Stimulated activated naive CD4-positive, alpha-beta T cell treated with Interleukin-2 at 50 U/mL for 16 hours (primary cell): ENCODE measurements at places on chromosomes 12 and 14.

DNA sequence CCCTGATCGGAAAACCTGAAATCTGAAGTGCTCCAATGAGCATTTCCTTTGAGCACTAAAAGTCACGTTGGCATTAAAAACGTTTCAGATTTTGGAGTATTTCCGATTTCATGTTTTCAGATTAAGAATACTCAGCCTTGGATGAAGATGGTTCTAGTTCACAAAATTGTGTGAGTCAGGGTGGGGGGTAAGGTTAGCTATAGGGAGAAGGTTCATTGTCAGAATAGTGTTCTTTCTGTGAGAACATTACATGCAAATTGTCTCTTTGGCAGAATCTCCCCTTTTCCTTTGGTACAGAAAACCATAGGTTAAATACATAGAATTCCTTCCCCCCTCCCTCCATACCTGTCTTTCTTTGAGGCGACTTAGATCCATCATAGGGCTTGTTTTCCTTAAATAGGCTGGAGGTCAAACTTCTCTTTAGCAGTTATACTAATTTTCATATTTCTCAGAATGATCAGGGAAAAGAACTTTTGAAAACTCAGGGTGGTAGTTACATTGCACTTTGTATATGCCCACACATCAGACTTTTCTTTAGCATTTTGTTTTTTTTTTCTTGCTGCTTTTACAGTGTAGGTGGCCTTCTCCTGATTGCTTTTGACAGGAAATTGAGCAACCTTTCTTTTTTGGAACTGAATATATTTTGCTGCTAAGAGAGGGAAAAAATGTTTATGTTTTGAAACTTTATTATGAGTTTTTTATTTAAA lies 503.5 kb downstream of the PCNX1 start:
- no peak for DNase-seq

DNA sequence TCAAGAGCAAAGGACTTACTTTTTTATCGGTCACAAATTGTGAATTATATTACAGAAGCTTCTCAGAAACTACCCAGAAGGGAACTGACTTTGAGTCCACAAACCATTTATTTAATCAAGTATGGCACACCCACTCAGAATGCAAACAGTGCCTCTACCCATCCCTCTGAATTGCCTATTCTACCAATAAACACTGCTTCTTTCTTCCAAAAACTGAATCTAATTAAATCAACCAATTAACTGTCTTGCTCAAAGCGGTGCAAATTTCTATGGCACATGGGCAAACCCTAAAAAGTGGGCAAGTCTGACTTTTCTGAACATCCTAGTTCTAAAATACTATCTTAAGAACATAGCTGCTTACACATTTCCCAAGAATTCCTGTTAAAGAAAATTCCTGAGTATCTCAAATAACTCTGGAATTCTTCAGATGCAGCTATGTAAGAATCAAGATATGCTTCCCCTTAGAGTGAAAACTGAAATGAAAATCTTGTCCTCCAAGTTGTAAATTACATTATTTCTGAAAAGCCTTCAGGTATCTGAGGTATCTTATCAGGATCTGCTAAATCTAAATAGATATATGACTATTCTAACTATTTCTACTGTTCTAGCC lies 4.3 kb downstream of the SPTLC2 start:
- no peak for DNase-seq

DNA sequence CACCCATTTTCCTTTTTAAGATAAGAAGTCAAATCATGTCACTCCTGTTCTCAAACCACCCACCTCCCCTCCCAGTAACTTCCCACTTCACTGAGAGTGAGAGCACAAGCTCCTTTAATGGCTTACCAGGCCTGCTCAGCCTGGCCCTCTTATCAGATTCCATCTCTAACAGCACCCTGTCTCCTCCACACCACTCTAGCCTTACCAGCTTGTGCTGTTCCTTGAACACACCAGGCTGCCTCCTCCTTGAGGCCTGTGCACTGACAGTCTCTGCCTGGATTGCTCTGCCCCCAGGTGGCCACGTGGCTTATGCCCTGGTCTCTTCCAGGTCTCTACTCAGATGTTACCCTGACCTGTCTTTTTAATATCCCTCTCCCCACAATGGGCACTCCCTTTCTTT lies 40.1 kb upstream of the EVL start:
- DNase-seq, result no peak

GRCh38 chr12:93347054-93347785 lies 30.5 kb upstream of the NUDT4 start:
- no peak for DNase-seq

DNA sequence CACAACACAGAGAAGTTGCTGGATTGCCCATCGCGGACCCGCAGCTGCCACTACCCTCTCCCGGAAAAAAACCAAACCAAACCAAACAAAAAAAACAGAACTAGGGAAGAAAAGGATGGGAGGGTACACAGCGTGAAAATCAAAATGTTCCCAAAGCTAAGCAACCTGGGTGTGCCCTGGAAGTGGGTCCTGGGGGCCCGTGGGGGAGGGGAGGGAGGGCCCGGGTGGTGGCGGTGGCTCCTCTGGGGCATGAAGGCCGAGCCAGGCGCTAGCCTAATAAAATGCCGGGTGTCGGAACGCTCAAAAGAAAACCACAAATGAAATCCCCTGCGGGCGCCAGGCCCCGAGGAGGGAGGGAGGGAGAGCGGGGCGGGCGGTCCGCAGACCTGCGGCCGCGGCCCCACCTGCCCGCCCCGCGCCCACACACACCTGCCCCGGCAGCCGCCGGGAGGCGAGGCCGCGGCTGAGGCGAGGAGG lies 787 bp downstream of the HECTD4 start:
- DNase-seq, result peak; percentile 23

DNA sequence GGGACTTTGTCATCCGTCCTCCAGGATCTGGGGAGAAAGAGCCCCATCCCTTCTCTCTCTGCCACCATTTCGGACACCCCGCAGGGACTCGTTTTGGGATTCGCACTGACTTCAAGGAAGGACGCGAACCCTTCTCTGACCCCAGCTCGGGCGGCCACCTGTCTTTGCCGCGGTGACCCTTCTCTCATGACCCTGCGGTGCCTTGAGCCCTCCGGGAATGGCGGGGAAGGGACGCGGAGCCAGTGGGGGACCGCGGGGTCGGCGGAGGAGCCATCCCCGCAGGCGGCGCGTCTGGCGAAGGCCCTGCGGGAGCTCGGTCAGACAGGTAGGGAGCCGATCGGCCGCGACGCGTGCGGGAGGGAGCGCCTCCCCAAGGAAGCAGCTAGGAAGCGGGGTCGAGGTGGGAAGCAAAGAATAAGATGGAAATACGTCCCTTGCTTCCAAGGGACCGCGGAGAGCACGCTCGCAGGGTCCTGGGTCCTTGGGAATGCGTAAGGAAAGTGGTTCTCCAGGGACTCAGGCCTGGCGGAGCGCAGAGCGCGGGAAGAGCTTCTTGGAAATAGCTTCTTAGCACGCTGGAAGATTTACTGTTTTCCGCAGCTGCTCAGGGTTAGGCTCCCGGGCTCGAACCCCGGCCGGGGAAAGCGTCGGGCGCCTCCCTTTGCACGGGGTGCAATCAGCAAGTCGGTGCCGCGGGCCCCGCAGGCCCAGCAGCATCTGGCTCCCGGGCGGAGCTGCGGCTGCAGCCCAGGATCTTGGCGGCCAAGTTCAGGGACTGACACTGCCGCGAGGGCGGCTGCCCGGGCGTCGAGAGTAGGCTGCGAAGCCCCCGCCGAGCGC lies 457 bp downstream of the SOCS2 start:
- no peak for DNase-seq

- DNase-seq, result no peak
Observed at GRCh38 chr12:11238275-11238674, 31.2 kb downstream of the PRB3 start.

DNA sequence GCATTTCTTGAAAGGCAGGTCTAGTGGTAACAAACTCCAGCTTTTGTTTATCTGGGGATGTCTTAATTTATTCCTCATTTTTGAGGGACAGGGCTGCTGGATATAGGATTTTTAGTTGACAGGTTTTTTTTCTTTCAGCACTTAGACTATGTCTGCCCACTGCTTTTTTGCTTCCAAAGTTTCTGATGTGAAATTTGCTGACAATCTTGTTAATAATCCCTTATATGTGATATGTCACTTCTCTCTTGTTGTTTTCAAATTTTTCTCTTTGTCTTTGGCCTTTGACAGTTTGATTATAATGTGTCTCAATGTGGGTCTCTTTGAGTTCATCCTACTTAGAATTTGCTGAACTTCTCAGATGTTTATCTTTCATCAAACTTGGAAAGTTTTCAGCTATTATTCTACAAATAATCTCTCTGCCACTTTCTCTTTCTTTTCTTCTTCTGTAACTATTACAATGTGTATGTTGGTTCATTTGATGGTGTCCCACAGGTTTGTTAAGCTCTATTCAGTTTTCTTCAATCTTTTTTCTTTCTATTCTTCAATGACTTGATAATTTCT lies 9.8 kb downstream of the ATL1 start:
- DNase-seq, result no peak

DNA sequence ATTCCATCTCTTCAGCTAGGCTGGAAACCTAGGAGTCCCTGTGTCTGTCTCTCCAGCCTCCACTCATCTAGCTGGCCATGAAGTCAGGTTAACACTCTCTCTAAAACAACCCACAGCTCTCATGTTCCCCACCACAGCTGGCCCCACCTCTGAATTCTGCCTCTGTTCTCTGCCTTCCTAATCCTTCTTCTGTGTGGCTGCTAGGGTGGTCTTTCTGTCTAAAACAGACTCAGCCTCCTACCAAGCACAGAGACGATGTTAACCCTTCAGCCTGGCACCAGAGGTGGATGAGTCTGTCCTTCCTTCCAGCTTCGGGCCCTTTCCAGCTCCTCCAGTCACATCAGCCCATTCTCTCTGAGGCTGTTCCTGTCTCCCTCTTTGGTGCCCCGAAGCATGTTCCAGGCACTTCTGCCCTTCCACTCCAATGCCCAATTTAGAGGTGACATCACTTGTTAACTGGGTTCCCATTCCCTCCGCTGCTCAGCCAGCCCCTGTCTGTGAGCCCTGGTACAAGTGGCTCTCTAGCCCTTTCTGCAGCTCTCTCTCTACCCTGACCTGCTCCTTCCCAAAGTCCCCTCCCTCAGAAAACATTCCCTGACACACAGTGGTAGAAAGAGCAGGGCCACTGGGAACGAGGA lies 9.1 kb downstream of the FIGNL2 start:
- no peak for DNase-seq

- DNase-seq, result no peak
Observed at GRCh38 chr14:65900164-65900563, 487.6 kb downstream of the FUT8 start.

GRCh38 chr12:129964826-129965457 lies 61.1 kb upstream of the TMEM132D start:
- DNase-seq, result no peak

DNA sequence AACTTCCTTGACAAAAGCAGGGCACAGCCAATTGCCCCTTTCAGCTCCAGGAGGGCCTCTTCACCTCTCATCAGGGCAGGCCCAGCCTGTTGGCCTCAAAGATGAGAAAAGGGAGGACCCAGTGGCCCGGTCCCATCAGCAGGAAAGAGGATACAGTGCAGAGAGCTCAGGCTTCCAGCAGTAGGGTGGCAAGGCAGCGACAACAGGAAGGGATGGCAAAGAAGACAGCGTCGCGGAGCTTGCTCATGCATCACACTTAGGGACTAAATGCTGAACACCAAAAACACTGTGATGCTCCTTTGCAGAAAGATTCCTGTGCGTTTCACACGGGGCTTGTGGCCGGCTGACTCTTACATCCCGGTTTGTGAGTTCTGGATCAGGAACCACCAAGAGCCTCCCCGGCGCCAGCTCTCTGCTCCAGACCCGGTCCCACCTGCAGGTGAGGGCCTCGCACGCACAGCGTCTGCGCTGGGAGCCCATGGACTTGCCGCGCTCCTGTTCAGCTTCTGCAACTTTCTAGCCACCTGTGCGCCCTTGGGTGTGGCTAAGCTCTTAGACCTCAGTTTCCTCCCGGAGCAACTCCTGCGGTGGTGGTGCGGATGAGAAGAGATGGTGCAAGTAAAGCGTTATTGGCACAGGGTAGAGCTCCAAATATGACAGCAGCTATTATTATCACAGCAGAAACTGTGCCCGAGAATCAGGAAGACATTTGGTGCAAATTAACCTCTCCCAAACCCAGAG lies 15.3 kb upstream of the BCL7A start:
- DNase-seq, result no peak

- no peak for DNase-seq
Observed at GRCh38 chr14:82422230-82422629, 888.6 kb upstream of the SEL1L start.

DNA sequence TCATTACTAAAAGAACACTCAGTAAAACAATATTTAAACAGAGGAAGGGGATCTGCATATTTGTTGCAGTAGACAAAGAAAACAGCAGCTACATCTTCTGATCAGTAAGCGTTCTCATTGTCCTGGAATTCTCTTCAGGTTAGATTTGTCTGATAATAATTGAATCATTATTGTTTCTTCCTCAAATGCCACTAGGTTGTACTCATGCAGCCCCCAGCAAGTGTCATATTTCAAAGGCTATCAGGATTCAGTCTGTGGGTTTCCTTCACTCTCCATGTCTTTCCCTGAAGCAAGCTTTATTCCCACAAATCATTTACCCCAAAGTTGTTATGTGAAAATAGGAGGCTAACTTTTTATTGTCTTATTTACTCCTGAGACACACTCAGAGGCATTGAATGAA lies 14.7 kb downstream of the PIK3C2G start:
- DNase-seq, result no peak

- no peak for DNase-seq
Observed at GRCh38 chr14:77883131-77883846, 83.4 kb downstream of the ADCK1 start.

GRCh38 chr12:88493636-88494035 lies 86.6 kb downstream of the KITLG start:
- DNase-seq, result no peak

GRCh38 chr12:126397071-126397581 lies 1331.9 kb downstream of the AACS start:
- no peak for DNase-seq

GRCh38 chr12:5522432-5523335 lies 90.8 kb downstream of the NTF3 start:
- no peak for DNase-seq

- DNase-seq, result no peak
Observed at GRCh38 chr12:89267404-89267803, 84.9 kb downstream of the DUSP6 start.

- no peak for DNase-seq
Observed at GRCh38 chr14:87286191-87286590, 706.8 kb downstream of the GALC start.

GRCh38 chr14:31339743-31340142 lies 80.6 kb downstream of the HEATR5A start:
- DNase-seq, result no peak

- no peak for DNase-seq
Observed at GRCh38 chr12:69065775-69066174, 132.8 kb upstream of the CPM start.

GRCh38 chr12:47941475-47941780 lies 22.0 kb upstream of the TMEM106C start:
- DNase-seq, result no peak

GRCh38 chr12:19177754-19178153 lies 48.2 kb downstream of the PLEKHA5 start:
- DNase-seq, result no peak

DNA sequence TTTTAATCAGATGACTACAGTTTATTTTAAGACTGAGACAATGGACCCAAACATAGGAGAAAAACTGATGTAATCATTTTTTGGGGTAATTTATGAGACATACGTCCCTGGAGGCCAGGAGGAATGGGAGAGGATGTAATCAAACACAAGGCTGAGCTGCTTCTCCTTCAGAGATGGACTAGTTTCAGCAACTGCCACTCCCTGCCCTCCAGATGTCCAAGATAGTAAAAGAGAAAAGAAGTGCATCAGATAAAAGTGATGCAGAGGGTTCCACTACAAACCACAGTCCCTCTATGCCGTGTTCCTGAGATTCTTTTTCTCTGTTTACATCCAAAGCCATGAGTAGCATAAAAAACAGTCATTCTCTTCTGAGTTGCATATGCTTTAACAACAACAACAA lies 101.1 kb downstream of the DACT1 start:
- no peak for DNase-seq
